Activated CD4-positive, alpha-beta T cell treated with anti-CD3 and anti-CD28 coated beads, Interleukin-2, amount 10 ng/mL, durations not matched to agents 7 days and 5 days (primary cell): ENCODE measurements at places on chromosomes 1 and 21.

- DNase-seq: no peak
These were observed 56.3 kb downstream of the INAVA start for GRCh38 chr1:200951016-200951415.

DNA sequence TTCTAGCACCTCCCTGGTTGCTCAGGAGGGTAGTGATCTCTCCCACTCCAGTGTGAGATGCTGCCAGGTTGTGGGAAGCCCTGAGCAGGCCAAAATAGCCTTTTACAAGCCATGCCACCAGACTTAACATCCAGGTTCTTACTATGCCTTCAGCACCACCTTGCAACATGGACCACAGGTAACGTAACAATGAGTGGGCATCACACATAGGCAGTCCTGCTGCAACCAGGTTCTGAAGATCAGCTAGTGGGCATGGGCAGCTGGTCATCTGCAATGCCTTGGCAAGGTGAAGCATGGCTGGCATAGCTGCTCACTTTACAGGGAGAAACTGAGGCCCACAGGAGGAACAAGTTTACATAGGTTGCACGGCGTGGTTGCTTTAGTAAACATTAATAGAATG, 40.7 kb downstream of the DHCR24 start:
- no peak for DNase-seq

GRCh38 chr1:170675865-170676264, 11.9 kb downstream of the PRRX1 start:
- DNase-seq: no peak

GRCh38 chr21:35059742-35060141, 10.6 kb upstream of the RUNX1 start:
- no peak for DNase-seq
